ENCODE measurements at places on chromosomes 5 and 9.
A peak's percentile ranks its signal among the peaks of the same experiment; 100 is the strongest.

DNA sequence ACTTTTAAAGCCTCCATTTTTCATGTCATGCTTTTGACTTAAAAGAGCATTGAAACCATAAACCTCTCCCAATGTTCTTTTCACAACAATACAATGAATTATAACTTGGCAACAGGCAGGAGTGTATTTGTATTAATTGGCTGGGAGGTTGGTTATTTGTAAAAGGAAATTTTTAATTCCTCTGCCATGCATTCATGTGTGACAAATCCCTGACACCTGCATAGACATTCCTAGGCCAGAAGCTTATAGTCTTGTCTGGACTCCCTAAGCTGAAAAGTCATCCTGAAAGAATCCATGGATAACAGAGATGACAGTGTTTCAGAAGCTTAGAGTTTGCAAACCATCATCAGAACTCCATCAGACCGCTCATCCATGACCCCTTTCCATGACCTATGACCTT lies 76.3 kb upstream of the PTGER4 start:
- no peak for DNase-seq

DNA sequence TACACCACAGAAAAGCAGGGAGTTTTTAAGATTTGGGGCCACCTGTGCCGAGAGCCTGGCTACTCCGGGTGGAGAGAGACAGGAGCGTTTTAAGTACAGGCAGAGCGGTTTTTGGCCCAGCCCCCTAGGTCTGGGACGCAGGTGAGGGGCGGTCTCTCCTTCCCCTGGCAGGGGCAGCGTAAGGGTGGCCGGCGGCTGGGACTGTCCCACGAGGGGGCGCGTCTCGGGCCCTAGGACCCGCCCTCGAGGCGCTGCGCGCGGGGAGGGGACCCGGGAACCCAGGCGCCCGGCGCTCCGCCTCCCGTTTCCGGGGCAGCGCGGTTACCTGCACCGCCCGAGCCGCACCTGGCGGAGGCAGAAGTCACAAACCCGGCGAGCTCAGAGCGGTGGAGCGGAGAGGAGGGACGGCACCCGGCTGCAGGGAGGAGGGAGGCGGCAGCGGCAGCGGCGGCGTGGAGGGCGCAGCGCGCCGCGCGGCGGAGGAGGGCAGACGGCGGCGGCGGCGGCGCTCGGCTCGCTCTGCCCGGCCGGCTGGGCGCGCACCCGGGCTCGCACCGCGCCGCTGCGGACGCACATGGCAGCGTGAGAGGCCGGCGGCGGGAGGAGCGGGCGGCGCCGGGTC lies at the start of gene WWC1:
Gene WWC1, plus strand, starts transcription at position 304 of the 622 bp plus-strand sequence. CDS start 508 bp downstream, outside the sequence.
- peak; percentile 42 for DNase-seq

GRCh38 chr9:129547869-129548570 lies 72.9 kb downstream of the C9orf50 start:
- DNase-seq = no peak

GRCh38 chr5:175867587-175868347 lies 3.6 kb upstream of the CPLX2 start:
- peak; percentile 51 for DNase-seq

DNA sequence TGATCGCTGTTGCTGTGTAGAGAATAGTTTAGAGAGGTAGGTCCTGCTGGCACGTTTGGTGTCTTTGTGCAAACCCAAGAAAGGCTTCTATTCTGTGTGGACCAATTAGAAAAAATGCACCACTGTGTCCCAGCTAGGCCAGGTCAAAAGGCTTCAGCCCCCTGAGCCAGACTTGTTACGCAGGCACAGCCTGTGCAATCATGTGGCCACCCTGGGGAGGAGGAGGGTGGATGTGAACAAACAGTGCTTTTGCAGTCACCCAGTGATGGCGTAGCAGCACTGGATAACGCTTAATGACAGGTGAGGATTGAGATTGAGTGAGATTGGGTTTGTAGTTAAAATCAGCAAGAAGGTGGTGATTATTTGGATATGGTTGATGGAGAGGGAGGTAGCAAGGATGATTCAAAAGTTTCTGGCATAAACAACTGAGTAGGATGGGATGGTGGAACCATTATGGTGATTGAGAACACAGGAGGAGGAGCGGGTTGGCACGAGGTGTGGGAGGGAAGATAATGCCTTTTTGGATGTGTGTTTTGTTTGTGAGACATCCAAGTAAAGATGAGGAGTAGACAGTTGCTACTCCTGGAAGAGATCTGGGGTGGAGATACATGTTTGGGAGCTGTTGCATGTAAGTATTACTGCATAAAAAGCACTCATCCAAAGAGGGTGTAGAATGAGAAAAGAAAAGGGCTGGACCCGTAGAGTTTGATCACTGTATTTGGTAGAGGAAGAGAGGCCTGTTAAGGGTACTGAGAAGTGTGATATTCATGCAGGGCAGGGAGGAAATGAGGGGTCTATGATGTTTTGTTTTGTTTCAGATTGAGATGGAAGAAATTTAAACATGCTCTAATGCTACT lies 6.7 kb downstream of the GCNT1 start:
- no peak for DNase-seq

DNA sequence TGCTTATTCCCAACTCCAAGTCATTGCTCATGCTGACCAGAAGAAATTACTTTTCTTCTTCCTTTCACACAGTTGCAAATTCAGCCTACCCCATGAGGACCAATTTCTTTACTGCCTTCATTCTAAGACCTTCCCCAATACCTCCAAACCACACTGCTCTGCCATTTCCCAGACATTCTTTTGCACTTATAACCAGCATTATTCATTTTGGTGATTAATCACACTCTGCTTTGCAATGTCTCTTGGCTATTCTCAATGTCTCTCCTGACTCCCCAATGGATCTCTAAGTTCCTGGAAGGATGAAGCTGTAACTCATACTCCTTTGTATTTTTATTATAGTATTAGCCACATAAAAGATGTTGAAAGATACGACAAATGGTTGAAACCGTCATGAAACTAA lies 105.7 kb upstream of the RANBP3L start:
- no peak for DNase-seq

- DNase-seq = no peak
These were observed 142.9 kb downstream of the LPAR1 start for GRCh38 chr9:110895147-110895905.

GRCh38 chr5:95398989-95399388 lies 7.8 kb downstream of the FAM81B start:
- DNase-seq = no peak

GRCh38 chr9:99375481-99375880 lies 153.4 kb downstream of the SEC61B start:
- DNase-seq = peak; percentile 43

DNA sequence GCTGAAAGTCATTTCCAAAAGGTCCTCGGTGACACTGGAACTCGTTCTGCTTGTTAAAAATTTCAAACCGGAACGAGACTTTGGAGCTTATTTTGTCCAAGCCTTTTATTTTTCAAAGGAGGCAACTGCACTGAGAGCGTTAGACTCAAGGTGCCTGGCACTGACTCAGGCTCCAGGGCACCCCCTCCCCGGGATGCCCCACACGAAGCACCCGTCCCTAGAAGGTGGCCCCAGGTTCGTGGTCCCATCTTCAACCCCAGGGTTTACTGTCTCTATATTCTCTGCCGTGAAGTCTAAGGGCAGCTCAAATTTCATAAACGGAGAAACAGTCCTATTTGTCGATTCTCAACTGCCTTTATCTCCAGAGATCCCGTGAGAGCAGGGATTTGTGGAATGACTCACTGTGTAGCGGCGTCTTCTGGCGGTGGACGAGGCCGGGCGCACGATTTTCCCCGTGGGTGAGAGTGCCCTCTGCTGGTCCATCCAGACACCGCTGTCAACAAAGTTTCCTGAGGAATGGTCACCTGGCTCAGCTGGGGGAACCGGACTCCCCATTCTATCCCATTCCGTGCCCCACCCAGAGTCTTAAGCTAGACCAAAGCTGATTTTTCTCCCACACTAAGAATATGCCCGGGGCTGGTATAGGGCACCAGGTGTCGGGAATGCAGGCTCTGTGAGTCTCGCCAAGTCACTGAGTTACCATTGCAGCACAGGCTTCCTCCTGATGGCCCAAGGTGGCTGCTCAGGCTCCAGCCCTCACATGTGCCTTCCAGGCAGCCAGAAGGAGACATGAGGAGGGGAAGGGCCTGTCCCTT lies 27.1 kb upstream of the SLC6A19 start:
- DNase-seq = peak; percentile 74

DNA sequence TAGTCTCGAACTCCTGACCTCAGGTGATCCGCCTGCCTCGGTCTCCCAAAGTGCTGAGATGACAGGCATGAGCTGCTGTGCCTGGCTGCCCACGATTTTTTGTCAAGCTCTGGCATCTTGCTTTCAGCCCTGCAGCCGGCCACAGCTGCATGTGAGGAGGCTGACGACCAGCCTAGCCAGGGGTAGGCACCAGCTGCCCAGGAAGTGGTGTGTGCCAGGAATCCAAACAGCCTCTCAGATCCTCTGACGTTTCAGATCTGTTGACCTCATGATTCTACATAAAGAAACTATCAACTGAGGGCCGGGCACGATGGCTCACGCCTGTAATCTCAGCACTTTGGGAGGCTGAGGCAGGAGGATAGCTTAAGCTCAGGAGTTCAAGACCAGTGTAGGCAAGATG lies 19.0 kb downstream of the DYNC2I2 start:
- no peak for DNase-seq

- DNase-seq = no peak
These were observed 30.5 kb upstream of the CKMT2 start for GRCh38 chr5:81202655-81203054.

GRCh38 chr5:4255441-4255840 lies 659.8 kb downstream of the IRX1 start:
- DNase-seq = no peak

DNA sequence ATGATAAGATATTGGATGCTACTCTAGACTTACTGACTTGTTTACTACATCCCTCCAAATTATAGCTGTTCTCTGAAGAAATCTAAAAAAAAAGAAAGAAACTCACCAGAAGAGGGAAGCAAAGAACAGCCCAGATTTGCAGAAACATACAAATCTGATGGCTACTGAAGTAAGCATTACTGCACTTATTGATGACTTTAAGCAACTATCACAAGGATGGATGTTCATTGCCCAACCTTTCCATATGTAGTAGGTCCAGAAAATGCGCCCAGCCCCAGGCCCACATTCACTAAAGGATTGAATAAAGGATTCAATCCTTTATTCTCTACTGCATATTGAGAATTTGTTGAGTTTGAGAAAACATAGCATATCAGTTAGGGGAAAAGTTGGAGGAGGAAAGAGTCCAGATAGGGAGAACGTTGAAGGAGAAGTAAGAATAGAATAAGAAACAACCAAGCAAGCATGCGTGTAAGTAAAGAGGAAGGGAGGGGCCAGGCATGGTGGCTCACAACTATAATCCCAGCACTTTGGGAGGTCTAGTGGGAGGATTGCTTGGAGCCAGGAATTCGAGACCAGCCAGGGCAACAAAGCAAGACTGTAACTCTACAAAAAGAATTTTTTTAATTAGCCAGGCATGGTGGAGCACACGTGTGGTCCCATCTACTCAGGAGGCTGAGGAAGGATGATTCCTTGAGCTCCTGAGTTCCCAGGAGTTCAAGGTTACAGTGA lies 33.8 kb upstream of the DTWD2 start:
- DNase-seq = peak; percentile 66

DNA sequence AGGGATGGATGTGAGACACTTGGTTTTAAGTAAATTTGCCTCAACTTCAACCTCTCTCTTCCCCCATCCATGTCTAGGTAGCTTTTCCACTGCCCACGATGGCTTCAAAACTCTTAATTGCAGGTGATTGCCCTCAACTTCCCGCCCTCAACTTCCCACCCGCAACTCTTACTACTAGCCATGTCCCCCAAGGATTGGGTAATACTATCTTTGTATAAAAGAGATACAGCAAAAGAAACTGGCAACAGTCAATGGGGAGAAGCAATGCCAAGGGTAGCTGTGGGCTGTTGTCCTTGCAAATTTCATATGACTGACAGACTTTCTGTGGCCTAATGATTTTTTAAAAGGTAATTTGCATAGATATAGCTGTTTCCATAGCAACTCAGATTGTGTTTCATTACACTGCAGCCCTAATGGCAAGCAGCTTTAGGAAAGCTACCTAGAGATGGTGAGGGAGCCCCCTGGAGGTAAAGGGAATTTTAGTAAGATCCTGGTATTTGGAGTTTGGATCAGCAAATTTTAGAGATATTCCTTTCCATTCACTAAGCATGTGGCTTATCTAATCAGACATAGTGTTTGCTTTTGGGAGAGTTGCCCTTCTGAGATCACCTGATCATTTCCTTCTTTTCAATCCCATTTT lies 421.5 kb upstream of the DAP start:
- DNase-seq = peak; percentile 39

- DNase-seq = no peak
These were observed 87.5 kb upstream of the FSD1L start for GRCh38 chr9:105360344-105360743.

- DNase-seq = no peak
These were observed 140.1 kb downstream of the COX7C start for GRCh38 chr5:86757824-86758223.

- DNase-seq = no peak
These were observed 41.8 kb downstream of the UGCG start for GRCh38 chr9:111938427-111938800.

DNA sequence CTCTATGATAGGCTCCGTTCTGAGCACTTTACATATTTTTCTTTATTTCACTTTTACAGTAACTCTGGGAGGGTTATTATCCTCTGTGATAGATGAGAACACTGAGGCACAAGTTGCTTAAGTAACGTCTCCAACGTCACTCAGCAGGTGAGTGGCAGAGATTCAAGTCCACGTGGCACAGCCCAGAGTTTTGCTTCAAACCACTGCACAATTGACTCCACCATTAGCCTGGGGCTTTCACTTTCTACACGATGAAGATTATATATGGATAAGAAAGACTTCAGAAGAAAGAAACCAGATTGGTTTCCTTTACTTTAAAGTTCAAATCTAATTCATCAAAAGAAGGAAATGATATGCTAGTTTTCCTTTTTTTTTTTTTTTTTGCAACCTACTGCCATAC lies 245.9 kb downstream of the SYK start:
- DNase-seq = no peak

DNA sequence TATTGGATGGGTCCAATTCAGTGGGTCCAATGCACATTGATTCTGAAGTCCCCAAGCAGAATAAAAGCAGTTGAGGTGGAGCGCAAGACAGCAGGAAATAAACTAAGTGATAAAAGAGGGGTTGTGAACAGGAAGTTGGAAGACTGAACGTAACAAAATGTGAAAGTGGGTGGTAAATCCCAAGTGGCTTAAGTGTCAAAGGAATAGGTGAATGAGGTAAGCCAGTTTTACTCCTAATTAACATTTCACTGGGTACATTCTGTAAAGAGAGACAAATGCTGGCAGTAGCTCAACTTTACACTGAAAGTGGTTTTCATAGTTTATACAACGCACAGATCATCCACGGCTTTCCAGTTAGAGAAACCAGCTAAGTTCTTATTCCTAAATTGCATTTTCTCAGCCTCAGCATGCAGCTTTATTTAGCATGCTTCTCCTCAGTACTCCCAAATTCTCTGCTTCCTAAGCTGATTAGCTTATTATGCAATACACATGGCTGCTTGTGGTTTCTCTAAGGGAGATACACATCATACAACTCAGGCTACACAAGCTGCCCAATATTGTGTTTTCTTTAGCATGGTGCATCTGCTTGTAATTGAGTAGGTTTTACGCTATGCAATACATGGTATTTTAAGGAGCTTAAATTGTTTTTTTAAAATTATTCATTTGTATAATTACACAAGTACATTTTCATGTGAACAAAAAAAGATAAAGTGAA lies 34.2 kb upstream of the HSD17B4 start:
- DNase-seq = peak; percentile 28

- DNase-seq = no peak
These were observed 189.2 kb downstream of the TARS1 start for GRCh38 chr5:33629999-33630398.
